ENCODE measurements at places on chromosomes 1 and 21.

DNA sequence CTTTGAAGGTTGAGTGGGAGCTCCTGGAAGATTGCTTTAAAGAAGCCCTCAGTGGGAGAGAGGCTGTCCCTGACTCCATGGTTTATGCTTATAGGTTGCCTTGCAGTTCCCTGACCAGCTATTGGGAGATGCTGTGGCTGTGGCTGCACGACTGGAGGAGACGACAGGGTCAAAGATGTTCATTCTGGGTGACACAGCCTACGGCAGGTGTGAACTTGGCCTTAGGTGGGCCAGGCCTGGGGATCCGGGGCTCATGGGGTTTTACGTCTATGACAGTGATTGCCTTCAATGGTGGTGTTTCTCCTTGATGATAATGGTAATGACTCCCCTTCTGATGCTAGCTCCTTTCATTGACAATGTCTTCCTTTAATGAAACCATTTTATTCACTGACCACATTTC is 692 bp downstream of the DPH2 start:
- no peak for DNase-seq

GRCh38 chr1:150576367-150576711 is 3.1 kb downstream of the MCL1 start:
- DNase-seq = no peak

- DNase-seq = no peak
These were observed 40.4 kb downstream of the EIF2B3 start for GRCh38 chr1:44945967-44946366.

DNA sequence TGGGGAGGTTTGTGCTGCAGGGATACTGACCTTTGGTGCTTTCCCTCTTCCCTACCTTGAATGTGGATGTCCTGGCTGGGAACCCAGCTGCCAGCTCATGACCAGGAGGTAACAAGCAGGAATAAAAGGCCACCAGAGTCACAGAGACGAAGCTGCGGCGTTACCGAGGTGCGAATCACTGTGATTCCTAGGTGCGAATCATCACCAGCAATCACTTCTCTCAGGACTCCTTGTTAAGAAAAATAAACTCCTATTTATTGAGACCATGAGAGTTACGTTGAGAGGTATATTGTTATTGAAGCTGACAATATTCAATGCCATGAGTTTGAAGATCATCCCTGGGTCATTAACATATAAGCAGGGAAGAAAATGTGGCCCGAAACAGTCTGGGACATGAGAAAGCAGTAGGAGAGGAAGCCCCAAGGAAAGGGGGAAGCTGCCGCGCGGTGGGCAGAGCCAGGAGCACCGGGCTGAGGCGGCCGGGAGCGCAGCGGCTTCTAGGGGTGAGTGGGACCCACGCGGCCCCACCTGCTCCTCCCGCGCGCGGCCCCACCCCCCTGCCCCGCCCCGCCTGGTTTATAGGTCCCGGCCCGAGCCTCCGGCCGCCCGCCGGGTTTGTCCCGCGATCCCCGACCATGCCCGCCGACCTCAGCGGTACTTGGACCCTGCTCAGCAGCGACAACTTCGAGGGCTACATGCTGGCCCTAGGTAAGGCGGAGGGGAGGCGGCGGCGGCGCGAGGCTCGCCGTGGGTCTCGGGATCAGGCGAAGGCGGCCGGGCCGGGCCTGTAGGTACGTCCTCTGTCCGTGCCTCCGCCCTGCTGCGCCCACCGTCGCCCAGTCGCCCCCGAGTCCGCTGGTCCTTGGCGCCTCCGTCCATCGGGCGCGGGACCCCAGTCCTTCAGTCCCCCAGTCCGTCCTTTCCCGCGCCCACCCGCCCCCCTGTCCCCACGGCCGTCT is at the start of gene RBP7:
TSS of gene RBP7 (plus strand) at position 605 of the 959 bp plus-strand sequence. CDS start at position 636, 31 bp downstream.
- no peak for DNase-seq

GRCh38 chr1:74526708-74527107 is 14.3 kb upstream of the LRRC53 start:
- no peak for DNase-seq

DNA sequence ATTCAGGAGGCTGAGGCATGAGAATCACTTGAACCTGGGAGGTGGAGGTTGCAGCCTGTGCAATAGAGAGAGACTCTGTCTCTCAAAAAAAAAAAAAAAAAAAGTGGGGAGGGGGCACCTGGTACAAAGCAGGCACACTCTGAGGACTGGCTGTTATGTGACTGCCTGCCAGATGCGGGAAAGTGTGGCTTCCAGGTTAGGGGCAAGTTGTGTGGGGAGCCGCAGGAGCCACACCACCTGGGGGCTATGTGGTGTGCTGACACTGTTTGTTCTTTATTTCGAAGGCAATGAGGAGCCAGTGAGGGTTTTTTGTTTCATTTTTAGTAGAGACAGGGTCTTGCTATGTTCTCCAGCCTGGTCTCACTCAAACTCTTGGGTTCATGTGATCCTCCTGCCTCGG is 5.7 kb downstream of the THEMIS2 start:
- DNase-seq = no peak

GRCh38 chr1:43565600-43566360 is 35.1 kb downstream of the PTPRF start:
- DNase-seq = no peak

GRCh38 chr1:60010690-60011089 is 62.9 kb downstream of the C1orf87 start:
- no peak for DNase-seq

GRCh38 chr1:205568469-205569361 is 63.1 kb downstream of the ELK4 start:
- DNase-seq = no peak

Measured in stimulated activated CD8-positive, alpha-beta memory T cell treated with anti-CD3 and anti-CD28 coated beads, Interleukin-2, amount 100 ng/mL, for 1 hour (primary cell).